Esophagus mucosa (tissue), 1 donor: ENCODE measurements at places on chromosomes 5 and 9. TPM values are rescaled to one million over a fixed set of nuclear protein-coding genes. Genes with fewer than 3 reads are reported as not detected.

IFNB1 gene
- total RNA-seq: not detected

MCTP1 gene
- total RNA-seq: 4.6 TPM

SUSD1 gene
- total RNA-seq: 4.9 TPM

PDLIM4 gene
- 26.9 TPM for total RNA-seq

GRCh38 chr9:21392270-21392669 is 7.1 kb upstream of the IFNA2 start:
- ATAC-seq: peak; percentile 64

CDX1 gene
- not detected for total RNA-seq

CCDC152 gene
- total RNA-seq: not detected

DNA sequence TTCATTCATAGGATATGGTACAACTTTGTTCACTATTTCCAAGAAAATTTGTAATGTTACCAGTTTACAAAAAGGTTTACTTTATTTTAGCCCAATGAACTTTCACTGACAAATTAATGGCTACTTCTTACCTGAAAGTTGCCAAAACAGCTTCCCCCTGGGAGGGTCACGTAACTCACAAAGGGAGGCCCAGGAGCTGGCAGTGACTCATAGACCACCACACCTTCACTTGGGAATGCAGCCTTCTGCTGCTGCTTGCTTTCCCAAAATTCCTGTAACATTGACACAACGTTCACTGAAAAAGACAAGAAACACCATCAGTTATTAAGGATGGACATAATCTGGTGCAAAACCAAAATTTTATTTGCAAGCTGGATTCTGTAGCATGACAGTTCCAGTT is 18.1 kb downstream of the LIX1 start:
- no peak for ATAC-seq

DNA sequence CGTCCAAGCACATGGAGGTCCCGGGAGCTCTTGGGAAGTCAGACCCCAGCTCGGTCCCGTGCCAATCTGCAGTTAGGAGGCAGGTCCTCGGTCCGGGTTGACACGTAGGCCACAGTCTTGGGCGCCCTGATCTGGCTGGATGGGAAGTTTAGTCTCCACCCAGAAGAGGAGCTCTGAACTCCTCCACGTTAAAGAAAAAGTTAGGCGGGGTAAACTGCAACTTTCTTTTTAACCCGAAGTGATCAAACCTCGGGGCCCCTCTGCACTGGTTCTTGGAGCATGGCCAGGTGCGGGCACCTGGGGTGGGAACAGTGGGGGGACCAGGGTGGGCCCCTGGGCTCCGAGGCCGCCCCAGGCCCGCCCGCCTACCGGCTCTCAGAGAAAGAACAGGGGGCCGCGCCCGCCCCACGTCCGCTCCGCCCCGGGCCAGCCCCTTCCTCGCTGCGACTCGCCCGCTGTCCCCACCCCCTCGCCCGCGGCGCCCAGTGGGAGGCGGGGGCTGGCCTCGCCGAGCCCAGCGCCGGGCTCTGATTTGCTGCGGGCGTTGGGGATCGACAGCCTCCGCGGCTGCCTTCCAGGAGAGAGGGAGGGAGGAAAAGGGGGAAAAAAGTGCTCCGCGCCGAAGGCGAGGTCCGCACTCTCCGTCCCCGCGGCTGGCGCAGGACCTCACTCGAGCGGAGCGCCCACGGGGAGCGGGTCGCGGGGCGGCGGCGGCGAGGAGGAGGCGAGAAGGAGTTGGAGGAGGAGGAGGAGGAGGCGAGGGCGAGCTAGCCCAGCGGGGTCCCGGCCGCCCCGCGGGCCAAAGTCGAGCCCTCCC is at the start of gene COL5A1:
TSS of gene COL5A1 (plus strand) at position 631 of the 817 bp plus-strand sequence. CDS start 385 bp downstream, outside the sequence.
- peak; percentile 82 for ATAC-seq

DNA sequence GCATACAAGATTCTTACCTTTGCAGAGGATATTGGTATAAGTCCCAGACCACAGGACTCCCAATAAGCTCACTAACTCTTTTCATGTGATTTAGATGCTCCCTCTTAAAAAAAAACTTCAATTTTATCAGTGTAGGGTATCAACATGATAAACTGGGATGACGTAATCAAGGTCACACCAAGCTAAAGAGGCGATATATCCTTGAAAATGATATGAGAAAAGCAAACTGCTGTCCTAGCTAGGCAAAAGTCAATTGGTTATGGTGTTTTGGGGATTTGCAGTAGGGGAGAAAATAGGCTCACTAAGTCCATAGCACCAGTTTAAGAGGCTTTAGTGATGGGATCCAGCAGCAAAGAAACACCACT is 354.4 kb downstream of the DIRAS2 start:
- ATAC-seq: no peak

GRCh38 chr5:88113429-88113828 is 155.2 kb downstream of the TMEM161B start:
- no peak for ATAC-seq

OLFML2A gene
- 12.3 TPM for total RNA-seq

GRCh38 chr5:69083412-69083811 is 10.4 kb upstream of the SLC30A5 start:
- peak; percentile 48 for ATAC-seq

DNA sequence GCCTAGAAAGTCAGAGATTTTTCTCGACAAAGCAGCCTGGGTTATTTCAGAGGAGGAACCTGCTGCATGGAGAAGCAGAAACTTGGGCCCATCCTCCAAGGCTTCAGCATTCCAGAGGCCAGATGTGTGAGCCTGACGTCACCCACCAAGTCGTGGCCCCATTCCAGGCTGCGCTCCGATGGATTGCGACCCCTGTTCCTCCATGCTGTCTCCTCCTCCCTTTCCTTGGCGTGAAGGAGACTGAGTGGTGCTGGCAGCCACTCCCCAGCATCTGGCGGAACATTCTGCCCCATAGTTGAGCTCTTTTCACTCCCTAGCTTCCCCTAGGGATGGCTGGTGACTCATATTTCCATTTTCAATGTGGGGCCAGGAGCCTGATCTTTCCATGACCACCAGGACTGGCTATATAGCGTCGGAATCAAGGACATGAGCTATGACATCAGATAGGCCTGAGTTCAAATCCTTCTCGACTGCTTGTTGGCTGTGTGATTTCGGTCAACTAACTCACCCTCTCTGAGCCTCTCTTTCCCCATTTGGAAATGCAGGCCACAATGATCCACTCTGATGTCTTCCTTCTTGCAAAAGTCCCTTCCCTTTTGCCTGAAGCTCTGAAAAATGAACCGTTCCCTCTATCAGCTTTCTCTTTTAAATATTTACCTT is 24.5 kb upstream of the DUSP1 start:
- peak; percentile 17 for ATAC-seq

PLEKHG4B gene
- 0.36 TPM for total RNA-seq

DNA sequence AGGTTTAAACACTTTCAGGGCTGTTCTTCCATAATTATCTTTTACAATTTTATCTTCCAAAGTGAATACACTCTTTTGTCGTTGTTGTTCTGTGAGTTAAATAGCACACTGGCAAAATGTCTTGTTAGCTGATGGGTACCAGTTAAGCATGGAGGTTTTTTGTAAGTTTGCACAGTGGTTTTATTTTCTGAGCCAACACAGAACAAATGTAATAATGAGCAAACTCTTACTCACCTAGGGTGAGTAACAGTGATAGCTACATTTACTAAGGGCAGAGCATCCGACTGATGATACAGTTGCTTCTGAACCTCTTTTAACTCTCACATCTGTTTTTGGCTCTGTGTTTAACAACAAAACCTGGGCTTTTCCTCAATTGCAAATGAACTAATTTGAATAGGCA is 103.2 kb downstream of the CTNND2 start:
- ATAC-seq: no peak

DNA sequence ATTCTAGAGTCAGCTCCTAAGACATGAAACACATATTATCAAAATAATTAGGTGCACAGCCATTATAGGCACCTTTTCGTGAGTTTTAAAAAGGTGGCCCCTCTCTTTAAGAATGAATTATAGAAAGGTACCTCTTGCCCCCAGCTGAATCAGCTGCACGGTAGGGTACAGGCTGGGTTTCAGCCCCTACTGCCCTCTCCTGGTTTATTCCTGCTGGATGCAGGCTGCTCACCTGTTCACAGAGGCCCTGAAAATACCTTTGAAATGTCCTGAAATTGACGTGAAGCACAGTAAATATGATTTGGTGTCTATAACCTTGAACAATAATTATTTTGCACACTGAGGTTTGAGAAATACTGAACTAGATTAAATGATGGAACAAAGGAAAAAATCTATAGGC is 504.8 kb upstream of the SGCD start:
- no peak for ATAC-seq

DNA sequence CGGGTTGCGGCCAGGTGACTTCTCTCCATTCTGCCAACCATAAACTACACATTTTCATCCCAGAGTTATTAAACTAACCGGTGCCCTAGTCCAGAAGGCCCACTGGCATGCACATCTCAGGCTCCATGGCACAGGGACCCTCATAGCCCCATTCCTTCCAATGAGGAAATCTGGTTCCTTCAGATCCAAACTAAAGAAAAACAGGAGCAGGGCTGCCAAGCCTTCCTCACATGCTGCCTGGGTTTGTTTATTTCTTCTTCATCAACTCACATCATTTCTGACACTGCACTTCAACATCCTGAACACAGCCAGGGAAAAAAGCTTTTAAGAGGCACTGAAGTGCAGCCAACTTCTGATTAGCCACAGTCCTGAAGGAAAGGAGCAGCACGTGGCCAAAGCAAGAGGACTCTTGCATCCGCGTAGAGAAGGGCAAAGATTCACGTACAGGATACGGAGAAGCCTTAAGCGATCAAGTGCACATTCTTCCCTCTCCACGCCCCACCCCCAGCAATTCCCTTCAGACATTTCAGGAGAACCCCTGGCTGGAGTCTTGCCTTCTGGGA is 22.5 kb downstream of the LHFPL2 start:
- ATAC-seq: no peak

- ATAC-seq: no peak
These were observed 13.1 kb downstream of the RNF44 start for GRCh38 chr5:176524138-176524537.

DNA sequence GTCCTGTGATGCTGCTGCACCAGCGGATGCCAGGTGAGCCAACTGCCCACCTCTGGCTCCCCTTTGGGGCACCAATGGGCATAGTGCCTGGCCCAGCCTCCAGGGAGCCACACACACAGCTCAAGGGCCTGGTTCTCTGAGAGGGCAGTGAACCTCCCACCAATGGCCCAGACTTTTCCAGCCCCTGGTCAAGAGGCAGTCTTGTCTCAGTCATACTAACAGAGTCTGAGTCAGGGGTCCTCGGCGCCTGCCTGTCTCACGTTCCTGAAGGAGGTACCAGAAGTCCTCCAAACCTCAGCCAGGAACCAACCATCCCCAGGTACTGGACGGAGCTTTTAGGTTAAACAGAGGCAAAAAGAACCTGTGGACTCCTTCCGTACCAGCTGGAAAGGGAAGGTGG is 121.1 kb downstream of the C5orf15 start:
- no peak for ATAC-seq

GRCh38 chr9:107149756-107150155 is 133.3 kb upstream of the RAD23B start:
- no peak for ATAC-seq

- no peak for ATAC-seq
These were observed 205.7 kb downstream of the AGTPBP1 start for GRCh38 chr9:85536076-85536475.

GRCh38 chr5:92822183-92822582 is 758.8 kb downstream of the NR2F1-AS1 start:
- ATAC-seq: no peak

GRCh38 chr9:77588271-77588937 is 59.7 kb downstream of the GNA14 start:
- peak; percentile 93 for ATAC-seq

DNA sequence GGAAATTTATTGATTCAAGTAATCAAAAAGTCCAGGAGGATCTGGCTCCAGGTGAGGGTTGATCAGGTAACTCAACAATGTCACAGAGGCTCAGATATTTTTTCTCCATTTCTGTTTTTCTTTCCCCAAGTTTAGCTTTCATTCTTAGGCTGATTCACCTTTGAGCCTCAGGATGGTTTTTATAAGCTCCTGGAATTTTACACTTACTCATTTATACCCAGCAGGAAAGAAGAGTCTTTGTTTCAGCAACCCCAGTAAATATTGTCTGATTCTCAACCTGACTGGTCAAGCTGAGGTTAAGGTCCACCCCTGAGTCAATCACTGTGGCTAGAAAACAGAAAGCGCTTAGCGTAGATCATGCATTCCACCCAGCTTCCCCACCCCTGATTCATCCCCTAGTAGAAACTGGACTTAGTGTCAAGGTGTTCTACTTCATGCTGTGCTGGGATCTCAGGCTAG is 500.6 kb downstream of the KIF4B start:
- no peak for ATAC-seq

RELL2 gene
- 4.5 TPM for total RNA-seq

GRCh38 chr5:98309785-98310598 is 463.5 kb upstream of the RGMB start:
- ATAC-seq: peak; percentile 79

- ATAC-seq: no peak
These were observed 18.8 kb upstream of the PRLR start for GRCh38 chr5:35248843-35249780.

DNA sequence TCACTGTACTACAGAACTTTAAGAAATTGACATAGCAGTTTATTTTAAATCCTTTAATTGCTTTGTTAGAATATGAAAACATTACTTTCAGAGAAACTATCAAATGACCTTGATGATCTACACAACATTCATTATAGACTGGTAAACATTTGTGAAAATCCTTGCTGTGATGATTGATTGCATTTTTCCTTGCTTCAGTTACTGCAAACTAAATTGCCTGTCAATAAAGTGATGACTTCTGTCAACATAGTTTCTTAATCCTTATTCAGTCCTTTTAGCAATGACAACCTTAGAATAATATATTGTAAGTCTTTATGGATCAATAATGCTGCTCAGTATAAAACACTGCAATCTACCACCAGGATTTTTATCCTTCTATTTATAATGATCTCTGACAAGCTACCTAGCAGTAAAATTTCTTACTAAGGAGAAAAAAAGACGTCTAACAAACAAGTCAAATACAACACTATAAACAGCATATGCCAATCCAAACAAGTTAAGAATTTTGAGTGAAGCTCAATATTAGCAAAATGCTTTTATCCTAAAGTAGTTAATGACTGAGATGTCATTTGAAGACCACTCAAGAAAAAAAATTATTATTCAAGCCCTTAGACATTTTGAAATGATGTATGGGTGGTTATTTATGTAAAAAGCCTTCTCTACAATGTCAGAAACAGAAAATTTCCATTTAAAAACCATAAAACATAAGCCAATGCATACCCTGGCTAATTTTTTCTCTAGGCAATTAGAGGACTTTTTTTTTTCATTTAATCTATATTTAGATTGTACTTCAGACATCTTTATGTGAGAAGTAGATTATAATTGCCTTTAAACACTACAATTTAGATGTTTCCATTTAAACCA is 105.5 kb downstream of the FBXL17 start:
- no peak for ATAC-seq

GALNT12 gene
- 16.6 TPM for total RNA-seq
